ENCODE measurements at places on chromosomes 2 and 18. TPM values are rescaled to one million over a fixed set of nuclear protein-coding genes. Genes with fewer than 3 reads are reported as not detected.

DNA sequence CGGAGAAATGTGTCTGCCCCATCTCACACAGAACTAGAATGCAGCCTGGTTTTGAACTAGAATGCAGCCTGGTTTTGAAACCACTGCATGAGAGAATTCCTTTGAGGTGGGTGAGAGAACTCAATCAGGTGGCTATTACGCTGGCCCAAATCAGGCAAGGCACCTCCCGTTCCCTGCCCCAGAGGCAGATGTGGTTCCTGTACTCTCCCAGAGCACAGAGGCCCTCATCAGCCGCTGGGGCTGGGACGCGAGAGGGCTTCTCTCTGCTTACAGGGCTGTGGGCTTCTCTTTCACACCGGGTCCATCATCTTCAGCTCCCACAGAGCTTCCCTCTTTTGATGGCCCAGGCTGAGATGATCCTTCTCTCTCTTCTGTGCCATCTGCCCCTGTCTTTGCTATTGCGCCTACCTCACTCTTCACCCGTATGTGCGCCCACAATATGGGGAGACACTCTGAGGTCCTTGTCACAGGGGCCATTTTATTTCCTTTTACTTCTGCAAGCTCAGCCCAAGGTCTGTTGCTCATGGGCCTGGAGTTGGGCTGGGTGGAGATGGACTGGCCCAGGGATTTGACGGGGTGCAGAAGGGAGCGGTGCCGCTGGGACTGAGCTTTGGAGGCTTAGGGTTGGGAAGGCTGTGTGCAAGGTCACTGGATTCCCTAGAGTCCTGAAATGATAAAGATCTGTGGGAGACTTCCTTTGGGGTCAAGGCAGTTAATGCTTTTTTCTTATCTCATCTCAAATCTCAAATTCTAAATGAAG is 84.4 kb upstream of the HS6ST1 start:
- peak; percentile 26 for DNase-seq

DNA sequence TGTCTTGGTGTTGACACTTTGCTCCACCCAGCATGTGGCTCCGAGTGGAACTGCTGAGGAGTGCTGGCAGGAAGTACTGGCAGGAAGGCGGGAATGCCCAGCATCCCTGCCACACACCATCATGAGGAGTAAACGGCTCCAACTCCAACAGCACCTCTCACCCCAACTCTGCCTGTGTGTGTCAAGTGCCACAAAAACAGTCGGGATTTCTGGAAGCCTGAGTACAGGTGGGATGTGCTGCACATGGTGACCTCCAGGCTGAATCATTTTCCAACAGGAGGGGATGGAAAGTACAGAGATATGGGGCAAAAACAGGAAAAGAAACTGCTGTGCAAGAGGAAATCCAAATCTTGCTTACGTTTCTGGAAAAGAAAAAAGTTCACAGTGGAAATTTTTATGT is 53.6 kb downstream of the PARD6G start:
- no peak for DNase-seq

GRCh38 chr2:215662715-215663114 is 226.8 kb upstream of the FN1 start:
- DNase-seq = no peak

GRCh38 chr2:177326005-177326404 is 61.5 kb upstream of the NFE2L2 start:
- no peak for DNase-seq

DNA sequence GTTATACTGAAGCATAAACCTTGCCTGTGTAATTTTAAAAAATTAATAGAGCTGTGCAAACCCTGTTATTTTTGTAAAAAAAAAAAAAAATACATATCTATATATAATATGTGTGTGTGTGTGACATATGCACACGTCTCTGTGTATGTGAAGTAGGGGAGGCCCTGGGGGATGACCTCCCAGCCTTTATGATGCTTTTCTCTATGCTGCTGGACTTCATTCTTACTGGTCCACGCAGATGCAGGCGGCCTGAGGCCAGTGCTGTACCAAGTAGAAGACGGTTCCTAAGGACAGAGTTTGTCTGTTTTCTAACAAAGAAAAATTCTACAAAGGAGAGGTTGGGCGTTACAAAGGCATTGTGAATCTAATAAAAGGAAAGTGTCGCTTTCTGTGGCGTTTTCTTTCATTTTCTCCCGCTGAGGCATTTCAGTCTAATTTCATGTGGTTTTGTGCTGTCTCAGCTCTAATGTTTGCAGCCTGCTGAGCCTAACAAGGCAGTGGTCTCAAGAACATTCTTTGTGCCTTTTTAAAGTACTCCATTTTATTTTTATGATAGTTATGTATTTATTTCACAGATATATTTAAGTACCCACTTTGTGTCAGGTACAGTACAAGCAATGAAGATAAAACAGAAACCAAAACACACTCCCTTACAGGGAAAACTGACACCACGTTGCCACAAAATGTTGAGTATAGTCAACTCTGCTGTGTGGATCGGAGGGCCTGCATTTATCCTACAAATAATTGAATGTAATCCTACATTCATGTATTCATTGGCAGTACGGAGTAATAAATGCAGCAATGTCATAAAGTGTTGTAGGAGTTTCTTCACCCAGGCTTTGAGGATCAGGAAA is 118.0 kb downstream of the RAB3GAP1 start:
- no peak for DNase-seq

- DNase-seq = no peak
Observed at GRCh38 chr2:238022594-238023157, 38.1 kb upstream of the SCLY start.

DNA sequence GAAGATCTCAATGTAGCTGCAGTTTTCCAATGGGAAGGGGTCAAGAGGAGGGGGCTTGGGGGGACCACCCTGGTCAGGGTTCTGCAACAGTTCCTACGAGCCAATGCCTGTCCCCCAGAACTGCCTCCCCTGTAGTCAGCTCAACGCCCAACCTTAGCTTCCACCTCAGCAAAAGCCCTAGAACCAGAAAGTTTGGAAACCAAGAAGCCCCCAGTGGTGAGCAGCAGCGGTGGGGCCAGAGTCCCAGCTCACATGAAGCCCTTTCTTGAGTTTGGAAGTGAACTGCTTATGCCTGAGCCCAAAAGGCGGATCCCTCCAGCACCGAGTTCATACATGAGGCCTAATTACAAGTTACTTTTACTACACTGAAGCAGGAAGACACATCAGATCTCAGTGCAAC is 162.4 kb downstream of the HDAC4 start:
- DNase-seq = no peak

DNA sequence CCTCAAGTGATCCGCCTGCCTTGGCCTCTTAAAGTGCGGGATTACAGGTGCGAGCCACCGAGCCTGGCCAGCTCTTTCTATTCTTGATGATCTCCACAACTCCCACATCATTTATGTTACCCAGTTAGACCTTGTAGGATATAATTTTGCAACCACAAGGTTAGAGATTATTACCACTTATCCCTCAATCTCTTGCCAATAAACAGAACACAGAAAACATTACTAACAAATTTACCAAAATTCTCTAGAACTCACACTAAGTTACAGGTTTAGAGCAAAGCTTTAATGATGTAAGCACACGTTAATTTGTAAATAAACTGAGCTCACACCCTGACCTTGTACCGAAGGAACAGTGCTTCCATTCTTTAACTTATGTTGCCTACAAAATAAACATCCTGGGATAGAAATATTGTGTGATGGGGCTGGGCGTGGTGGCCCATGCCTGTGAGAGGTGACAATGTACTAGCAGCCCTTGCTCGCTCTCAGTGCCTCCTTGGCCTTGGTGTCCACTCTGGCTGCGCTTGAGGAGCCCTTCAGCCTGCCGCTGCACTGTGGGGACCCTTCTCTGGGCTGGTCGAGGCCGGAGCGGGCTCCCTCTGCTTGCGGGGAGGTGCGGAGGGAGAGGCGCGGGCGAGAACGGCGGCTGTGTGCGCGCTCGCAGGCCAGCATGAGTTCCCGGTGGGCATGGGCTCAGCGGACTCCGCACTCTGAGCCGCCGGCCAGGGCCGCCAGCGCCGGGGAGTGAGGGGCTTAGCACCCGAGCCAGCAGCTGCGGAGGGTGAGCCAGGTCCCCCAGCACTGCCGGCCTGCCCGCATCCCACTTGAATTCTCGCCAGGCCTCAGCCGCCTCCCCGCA is 42.1 kb upstream of the ITSN2 start:
- no peak for DNase-seq

DNA sequence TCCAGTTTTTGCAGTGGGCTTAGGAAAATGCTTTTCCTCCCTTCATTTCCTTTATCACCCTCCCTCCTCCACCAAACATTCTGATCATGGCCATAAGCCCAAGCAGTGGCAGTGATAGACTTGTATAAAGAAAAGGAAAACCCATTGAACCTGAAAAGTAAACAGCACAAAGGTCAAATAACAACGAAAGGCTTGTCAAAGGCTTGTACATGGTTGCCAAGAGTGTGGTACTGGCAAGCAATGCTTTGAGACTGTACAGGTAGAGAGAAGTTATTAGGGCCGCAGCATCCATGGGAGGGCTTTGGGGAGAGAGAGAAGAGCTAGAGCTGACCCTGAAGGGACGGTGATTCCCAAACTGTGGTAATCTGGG is 2.1 kb upstream of the VWA3B start:
- no peak for DNase-seq

- DNase-seq = no peak
Observed at GRCh38 chr2:112156152-112156986, 18.2 kb downstream of the FBLN7 start.

GRCh38 chr2:167264380-167264779 is 376.1 kb downstream of the XIRP2 start:
- DNase-seq = peak; percentile 54

- DNase-seq = no peak
Observed at GRCh38 chr2:23806201-23806600, 120.7 kb downstream of the ATAD2B start.

GRCh38 chr2:236827997-236828396 is 257.7 kb upstream of the COPS8 start:
- DNase-seq = no peak

GRCh38 chr18:3481696-3482210 is 31.8 kb downstream of the TGIF1 start:
- peak; percentile 63 for DNase-seq

DNA sequence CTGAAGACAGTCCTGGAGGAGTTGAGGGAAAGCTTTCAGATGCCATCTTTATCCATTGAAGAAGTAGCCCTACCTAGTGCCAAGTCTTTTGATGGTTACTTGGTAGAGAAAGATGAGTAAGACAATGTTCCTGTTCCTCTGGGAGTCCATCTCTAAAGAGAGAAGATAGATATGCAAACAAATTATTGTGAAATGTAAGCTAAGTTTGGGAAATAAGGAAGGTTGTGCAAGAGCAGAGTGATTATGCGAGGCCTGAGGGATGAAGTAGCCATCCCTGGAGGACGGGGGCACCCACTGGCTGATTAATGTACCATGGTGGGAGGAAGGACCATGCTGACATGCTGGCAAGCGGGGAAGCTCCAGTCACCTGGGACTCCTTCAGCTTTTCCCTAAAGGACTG is 994 bp upstream of the DTNA start:
- DNase-seq = no peak

- DNase-seq = no peak
Observed at GRCh38 chr2:21023419-21024181, 20.3 kb downstream of the APOB start.

DNA sequence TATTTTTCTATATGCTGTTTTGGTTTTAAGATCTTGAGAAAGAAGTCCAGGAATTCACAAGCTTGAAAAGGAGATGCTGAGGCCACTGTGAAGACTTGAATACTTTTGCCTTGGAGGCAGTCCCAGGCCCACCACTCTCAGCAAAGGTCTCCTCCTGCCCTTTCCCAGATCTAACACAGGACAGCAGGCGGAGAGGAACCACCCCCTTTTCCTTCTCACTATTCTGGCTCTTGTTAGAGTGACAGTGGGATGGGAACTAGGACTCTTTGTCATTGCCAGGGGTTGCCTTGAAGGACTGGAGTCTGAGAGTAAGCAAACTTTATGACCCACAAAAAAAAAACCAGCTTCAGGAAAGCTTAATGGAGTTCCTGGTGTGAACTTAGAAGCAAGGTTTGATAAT is 54.7 kb downstream of the E2F6 start:
- DNase-seq = no peak

DNA sequence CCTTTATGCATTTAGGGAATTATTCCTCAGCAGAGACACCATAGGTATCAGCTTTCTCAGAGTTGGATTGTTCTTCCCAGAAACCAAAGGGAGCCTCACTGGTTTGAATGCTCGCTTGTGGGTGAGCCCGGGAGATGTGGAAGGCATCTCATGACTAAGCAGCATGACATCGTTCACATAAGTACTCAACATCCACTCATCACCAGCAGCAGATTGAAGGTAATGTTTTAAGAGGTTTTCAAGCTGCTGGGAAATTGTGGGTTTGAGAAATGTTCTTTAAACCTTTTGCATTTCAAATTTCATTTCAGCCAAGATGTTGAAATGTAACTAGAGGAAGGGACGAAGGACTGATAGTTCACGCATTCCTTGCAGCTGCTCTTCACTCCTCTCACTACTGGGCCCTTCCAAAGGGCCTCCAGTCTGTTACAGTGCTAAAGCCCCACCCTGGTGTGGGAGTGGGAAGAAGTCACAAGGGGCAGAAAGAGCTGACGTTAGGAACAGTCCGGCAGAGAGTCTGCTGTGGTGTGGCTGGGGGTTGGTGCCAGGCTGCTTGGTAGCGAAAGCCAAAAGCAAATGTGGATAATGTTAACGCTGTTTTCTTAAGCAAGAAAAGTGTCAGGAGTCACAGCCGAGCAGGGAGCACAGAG is 324.5 kb upstream of the EPHA4 start:
- no peak for DNase-seq

DNA sequence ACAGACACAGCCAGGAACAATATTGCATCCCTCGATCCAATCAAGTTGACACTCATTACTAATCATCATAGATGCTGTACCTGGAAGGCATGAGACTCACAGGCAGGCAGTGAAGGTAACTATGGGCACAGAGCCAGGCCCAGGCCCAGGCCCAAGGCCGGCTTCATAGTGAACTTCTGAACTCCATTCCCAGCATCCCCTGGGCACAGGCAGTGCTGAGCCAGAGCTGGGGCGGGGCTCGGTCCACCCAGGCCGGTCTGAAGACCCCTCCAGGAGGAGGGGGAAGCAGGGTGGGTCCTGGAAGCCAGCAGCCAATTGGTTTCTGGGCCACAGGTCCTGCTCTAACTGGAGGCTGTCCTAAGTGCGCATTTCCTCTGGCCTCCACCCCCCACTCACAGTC is 37.6 kb downstream of the MLPH start:
- no peak for DNase-seq

The TTC31 gene
- 35.2 TPM for total RNA-seq

The SCG2 gene
- 4.4 TPM for total RNA-seq

The NAT8 gene
- total RNA-seq = not detected

The FER1L5 gene
- total RNA-seq = 1.2 TPM

The UGGT1 gene
- total RNA-seq = 48.5 TPM

The ITPRID2 gene
- 9.0 TPM for total RNA-seq
